ENCODE measurements at places on chromosomes 4 and X.

GRCh38 chr4:144353292-144353691, 212.8 kb upstream of the GYPA start:
- DNase-seq: no peak

- DNase-seq: no peak
Measured at GRCh38 chr4:14110407-14110806, 482.9 kb upstream of the BOD1L1 start.

DNA sequence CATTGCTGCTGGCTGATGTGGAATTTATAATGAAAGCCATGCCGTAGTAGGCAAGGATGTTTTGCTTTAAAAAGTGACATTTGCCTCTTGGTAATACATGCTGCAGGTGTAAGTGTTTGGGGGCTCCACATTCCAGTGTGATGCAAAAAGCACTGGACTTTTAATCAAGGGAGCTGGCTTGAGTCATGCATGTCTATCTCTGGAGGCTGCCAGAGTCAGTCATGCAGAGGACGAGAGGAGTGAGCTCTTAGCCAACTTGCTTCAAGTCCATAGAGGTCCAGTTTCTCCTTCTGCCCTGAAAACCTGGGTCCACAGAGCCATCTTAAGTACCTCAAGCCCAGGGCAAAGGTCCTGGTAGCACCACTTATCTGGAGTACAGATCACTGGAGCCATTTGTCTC, 11.6 kb upstream of the CXCL13 start:
- DNase-seq: no peak

DNA sequence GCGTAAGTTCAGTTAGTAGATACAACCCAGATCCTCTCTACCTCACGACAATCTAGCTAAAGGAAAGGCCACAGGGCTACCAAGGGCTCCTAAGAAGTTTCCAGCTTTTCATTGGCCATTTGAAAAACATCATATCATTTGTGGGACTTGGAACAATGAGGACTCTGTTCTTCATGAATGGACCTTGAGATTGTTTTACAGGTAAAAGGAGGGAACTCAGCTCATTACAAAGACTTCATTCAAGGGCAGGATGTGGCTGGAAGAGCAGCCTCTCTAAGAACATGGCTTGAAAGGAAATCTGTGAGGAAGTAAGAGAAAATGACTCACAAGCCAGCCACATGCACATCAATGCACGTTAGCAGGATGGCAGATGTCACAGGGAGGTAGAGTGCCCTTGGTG, 105.9 kb upstream of the SLC7A11 start:
- DNase-seq: no peak

Data from RPMI8226 (cell line).